ENCODE measurements at places on chromosomes 12 and 14.

DNA sequence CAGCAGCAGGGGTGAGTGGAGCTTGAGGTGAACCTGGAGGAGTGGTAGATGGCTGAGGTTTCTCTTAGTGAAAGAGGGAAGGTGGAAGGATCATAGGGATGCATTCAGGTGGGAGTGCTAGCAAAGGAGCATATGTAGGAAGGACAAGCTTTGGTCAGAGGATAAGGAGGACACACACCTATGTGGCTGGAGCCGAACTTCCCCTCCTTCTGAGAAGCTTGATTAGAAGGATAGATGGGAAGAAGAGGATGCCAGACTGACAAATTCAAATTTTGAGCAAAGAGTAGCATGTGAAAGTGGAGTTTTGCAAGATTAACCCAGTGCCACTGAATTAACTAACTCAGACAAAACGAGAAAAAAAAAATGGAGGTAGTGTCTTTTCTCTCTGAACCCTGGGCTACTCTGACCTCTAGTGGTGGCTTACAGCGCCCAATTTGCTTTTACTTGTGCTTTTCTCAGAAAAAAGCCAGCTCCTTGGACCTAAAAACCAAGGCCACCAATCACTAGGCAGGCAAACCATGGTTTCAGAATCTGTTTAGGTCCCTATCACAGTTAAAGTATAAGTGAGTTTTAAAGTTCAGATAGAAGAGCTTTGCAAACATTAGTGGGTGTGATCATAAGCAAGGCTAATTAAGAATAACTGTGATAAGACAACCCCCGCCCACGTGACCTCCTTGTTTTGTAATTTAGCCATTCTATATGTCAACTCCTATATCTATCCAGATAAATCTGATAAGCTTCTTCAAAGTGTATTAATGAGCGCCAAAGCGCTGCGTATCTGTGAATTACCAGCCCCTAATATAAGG lies 15.5 kb downstream of the EMP1 start:
- DNase-seq = peak; percentile 76

- no peak for DNase-seq
These were observed 14.9 kb downstream of the RERG start for GRCh38 chr12:15206338-15206737.

DNA sequence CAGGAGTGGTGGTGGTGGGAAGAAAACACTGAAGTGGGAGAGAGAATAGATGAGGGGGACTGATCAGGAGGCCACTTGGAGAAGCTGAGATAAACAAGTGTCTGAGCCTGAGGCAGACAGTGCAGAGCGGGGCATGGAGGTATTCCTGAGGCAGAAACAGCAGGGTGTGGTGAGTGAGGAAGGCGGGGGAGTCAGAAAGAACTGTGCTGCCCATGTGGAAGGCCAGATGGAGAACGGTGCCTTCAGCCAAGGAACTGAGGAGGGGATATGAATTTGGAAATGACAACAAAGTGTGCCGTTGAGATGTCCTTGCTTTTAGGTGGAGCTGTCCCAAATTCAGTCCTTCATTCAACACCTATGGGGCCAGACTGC lies 13.7 kb downstream of the APPL2 start:
- no peak for DNase-seq

GRCh38 chr14:58177125-58177524 lies 22.8 kb upstream of the ACTR10 start:
- no peak for DNase-seq

GRCh38 chr12:27229367-27229766 lies 14.7 kb upstream of the STK38L start:
- no peak for DNase-seq

- DNase-seq = no peak
These were observed 154.2 kb upstream of the MYL2 start for GRCh38 chr12:111074559-111074958.

DNA sequence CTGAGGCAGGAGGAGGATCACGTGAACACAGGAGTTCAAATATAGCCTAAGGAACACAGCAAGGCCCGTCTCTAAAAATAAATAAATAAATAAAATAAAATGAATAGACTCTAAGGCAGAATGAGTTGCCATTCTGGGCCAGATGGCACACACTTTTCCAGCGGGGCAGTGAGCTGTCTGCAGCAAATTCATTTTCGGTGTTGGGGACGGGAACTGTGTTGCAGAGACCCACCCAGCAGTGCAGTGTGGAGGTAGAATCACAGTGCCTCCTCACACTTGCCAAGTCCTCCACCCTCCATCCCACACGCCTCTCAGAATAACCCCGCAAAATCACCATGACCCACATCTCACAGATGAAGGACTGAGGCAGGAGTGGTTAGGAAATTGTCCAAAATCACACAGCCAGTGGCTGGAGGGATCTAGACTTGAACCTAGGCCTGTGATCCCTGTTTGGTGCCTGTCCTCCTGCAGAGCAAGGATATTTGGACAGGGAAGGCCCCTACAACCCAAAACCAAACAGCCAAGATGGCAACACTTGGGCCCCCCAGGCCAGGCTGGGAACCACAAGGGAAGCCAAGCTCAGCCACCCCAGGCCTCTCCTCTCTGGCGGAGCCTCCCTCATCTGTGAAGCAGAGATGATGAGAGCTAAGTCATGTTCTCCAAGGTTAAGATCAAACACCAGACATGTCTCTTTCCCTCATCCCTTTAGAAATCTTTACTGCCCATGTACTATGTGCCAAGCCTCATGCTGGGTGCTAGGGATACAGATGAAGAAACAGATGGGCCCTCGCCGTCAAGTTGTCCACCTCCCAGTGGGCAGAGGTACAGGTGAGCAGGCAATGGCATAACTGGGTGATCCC lies 152.7 kb downstream of the DPF3 start:
- peak; percentile 9 for DNase-seq

DNA sequence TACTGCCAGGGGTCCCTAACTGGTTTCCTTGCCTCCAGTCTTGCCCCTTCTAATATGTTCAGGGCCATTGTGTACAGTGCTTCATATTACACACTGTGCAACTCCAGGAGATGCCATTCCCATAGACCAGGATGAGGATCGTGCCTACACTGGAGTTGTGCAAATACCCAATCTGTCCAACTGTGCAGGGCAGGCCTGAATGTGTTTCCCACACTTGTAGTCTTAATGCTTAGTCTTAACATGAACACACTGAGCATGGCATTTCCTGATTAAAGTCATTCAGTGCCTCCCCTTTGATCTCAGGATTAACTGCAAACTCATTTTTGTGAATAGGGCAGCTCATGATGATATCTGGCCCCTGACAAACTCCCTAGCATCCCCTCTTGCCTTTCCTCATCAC lies 165.5 kb downstream of the TTC8 start:
- DNase-seq = no peak

DNA sequence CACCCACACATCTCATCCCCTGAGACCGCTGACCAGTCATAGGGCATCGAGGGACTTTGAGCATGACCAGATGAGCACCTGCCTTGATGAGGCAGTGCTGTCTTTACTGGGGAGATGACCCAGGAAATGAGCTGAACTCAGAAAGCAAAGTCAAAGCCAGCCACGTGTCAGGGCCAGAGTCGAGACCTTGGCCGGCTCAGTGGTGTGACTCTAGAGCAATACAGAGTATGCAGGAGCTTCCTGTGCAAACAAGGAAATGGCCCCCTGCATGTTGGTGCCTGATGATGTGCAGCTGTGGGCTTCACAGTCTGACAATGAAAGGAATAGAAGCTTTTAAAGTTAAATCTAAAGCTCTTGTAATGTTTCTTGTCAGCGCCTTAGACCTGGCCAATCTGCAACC lies 332.9 kb downstream of the PCNX1 start:
- DNase-seq = no peak

GRCh38 chr14:77023001-77023996 lies 5.2 kb downstream of the IRF2BPL start:
- peak; percentile 38 for DNase-seq

- DNase-seq = no peak
These were observed 26.4 kb downstream of the GLIPR1L1 start for GRCh38 chr12:75360920-75361319.

- no peak for DNase-seq
These were observed 21.7 kb downstream of the ELK3 start for GRCh38 chr12:96215919-96216273.

- DNase-seq = no peak
These were observed 78.9 kb downstream of the PELI2 start for GRCh38 chr14:56197150-56197549.

DNA sequence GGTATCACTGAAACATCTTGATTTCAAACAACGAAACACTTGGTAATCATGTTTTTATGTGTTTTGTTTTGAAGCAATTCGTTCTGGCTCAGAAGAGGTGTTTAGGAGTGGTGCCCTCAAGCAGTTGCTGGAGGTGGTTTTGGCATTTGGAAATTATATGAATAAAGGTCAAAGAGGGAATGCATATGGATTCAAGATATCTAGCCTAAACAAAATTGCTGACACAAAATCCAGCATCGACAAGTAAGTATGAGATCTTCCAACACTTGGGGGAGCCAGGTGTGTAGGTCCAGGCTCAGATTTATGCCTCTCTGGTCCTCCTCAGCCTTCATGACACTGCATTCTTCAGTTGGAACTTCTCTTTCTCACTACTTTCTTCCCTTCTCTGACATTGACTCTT lies 110.1 kb downstream of the GPR135 start:
- no peak for DNase-seq

GRCh38 chr12:50248883-50249282 lies 34.4 kb downstream of the LIMA1 start:
- DNase-seq = no peak

GRCh38 chr14:103546652-103547454 lies 15.6 kb downstream of the BAG5 start:
- DNase-seq = peak; percentile 76

DNA sequence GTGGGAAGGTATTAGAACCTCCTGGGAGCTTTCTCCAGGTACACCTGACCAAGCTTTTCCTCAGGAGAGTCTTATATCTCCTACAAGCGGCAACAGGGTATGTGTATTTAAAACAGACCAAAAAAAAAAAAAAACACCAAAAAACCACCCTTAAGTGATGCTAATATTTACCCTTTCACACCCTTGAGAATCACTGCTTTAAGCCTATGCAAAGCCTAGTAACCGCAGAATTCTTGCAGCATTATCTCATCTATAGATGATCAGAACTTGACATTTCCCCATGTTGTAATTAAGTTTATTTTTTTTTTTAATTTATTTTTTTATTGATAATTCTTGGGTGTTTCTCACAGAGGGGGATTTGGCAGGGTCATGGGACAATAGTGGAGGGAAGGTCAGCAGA lies 19.3 kb downstream of the ZNF641 start:
- no peak for DNase-seq

GRCh38 chr12:114668886-114669288 lies 15.1 kb downstream of the TBX3 start:
- DNase-seq = no peak

DNA sequence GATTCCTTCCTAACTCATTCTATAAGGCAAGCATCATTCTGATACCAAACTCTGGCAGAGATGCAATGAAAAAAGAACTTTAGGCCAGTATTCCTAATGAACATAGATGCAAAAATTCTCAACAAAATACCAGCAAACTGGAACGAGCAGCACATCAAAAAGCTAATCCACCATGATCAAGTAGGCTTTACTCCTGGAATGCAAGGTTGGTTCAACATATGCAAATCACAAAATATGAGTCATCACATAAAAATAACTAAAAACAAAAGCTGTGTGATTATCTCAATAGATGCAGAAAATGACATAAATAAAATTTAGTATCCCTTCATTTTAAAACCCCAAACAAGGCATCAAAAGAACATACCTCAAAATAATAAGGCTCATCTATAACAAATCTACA lies 98.9 kb downstream of the ACSS3 start:
- no peak for DNase-seq

DNA sequence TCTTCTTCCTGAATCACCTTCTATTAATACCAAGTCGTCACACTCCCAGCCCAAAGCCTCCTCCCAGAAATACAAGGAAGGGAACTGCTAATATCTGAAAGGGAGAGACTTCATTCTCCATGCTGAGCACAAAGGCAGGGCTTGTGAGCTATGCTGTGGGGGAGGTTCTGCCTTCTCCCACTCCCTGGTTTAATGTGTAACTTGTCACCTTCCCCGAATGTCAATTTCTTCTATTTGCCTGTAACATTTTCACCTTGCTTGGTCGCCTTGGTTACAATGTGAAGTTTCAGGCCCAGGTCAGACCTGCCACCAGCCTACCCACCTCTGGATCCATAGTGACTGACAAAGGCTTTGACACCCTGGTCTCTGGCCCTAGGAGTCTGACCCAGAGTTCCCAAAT lies 82.0 kb upstream of the ESRRB start:
- DNase-seq = no peak

DNA sequence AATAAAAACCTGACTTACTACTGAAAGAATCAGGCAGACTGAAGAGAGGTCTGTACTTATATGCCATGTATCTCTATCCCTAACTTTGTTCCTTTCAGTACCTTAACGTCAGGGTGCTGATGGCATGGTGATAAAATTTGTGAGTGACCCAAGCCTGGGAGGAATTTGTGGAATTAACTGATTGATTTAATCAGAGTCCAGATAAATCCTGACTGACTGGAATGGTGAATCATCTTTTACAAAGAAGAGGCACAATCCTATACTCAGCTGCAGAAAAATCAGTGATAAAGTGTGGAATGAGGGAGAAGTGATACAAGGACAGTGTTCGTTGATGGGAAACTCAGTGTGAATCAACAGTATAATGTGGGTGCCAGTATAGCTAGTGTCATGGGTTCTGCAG lies 3.7 kb downstream of the TDG start:
- DNase-seq = no peak

DNA sequence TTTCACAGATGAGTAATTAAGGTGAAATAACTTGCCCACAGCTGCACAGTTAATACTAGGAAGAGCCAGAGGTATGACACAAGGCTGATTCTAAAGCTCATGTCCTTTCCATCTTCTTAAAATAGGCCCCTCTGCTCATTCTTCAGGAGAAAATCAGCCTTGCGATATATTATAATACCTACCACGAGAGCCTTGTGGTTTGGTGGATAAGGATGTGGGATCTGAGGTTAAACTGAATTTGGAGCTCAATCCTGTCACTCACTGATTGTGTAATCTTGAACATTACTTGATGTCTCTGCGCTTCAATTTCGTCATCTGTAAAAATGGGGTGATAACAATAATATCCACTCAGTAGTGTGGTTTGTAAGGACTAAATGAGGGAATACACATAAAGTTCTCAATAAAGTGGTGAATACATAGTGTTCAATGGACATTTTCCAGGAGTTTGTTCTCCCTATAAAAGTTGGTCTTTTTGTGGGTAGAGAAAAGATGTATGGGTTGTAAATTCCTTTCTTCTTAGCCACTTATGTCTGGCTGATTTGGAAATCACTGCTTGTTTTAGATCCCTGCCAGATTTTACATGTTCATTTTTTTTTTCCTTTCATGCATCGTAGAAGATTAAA lies 25.1 kb upstream of the ATP2B1 start:
- no peak for DNase-seq

- no peak for DNase-seq
These were observed 77.8 kb upstream of the HSPB8 start for GRCh38 chr12:119100933-119101332.

DNA sequence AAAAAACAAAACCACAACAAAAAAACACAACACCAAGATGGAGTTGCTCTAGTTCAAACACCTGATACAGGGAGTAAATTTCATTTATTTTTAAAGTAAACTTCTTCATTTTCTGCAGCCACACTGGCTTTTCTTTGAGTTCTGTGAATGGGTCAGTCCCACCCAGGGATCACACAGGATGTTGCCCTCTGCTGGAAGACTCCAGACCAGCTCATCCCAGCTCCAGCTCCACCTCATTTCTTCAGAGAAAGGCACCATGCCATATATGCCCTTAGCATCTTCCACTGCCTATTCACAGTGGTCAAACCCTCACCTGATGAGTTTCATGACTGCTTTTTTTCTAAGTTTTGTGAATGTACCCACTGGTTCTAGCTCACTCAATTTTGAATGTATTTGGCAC lies 8.0 kb downstream of the GLIPR1 start:
- no peak for DNase-seq

GRCh38 chr14:42110167-42110566 lies 503.5 kb downstream of the LRFN5 start:
- no peak for DNase-seq

Data from activated CD4-positive, alpha-beta memory T cell treated with anti-CD3 and anti-CD28 coated beads, Interleukin-2, amount 10 ng/mL, durations not matched to agents 7 days and 5 days (primary cell).